ENCODE measurements at places on chromosomes 11 and 22.

GRCh38 chr11:76803023-76803422 lies 19.9 kb downstream of the TSKU start:
- no peak for DNase-seq

- DNase-seq: no peak
Observed at GRCh38 chr22:29205594-29206371, at the start of gene EMID1. EMID1 (plus strand) TSS chr22:29205896; CDS start chr22:29206039, 143 bp downstream.

DNA sequence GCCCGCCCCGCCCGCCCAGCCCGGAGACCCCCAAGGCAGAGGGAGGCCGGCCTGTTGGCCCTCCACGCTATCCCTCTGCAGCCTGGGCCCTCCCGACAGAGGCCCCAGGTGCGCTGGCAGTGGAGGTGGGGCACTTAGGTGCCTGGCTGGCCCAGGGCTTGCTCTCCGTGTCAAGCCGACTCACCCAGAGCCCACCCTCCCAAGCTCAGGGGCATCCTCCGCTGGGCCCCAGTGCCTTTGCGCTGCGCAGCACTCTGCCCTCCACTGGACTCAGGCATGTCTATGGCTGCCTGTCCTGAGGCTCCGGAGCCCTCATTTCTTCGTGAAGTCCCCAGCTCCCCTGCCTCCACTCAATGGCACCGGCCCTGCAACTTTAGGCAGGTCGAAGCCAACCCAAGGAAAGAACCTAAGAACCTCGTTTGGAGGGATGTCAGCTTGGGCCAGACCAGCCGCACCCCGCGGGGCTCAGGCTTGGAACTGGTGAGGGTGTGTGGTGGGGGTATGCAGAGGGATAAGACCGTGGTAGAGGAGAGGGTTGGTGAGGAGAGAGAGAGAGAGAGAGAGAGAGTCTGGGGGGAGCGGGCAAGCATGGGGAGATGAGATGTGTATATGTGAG lies 6.1 kb downstream of the SMIM45 start:
- no peak for DNase-seq

GRCh38 chr22:31046539-31047226 lies 34.4 kb upstream of the SMTN start:
- DNase-seq: no peak

DNA sequence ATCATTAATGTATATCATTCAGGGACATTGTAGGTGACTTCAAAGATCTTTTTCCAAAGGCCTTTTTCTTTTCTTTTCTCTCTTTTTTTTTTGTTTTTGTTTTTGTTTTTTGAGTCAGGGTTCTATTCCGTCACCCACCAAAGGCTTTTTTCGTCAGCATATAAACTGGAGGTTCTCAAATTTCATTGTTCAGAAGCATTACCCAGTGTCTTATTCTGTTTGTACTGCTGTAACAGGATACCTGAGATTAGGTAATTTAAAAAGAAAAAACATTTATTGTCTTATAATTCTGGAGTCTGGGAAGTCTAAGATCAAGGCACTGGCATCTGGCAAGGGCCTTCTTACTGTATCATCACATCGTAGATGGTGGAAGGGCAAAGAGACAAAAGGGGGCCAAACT lies 6.4 kb upstream of the SYT9 start:
- DNase-seq: no peak

Measured in AG04450 (cell line).